Stimulated activated naive CD8-positive, alpha-beta T cell treated with anti-CD3 and anti-CD28 coated beads, Interleukin-15, amount 100 ng/mL, for 72 hours (primary cell): ENCODE measurements at places on chromosomes 1 and 21.

DNA sequence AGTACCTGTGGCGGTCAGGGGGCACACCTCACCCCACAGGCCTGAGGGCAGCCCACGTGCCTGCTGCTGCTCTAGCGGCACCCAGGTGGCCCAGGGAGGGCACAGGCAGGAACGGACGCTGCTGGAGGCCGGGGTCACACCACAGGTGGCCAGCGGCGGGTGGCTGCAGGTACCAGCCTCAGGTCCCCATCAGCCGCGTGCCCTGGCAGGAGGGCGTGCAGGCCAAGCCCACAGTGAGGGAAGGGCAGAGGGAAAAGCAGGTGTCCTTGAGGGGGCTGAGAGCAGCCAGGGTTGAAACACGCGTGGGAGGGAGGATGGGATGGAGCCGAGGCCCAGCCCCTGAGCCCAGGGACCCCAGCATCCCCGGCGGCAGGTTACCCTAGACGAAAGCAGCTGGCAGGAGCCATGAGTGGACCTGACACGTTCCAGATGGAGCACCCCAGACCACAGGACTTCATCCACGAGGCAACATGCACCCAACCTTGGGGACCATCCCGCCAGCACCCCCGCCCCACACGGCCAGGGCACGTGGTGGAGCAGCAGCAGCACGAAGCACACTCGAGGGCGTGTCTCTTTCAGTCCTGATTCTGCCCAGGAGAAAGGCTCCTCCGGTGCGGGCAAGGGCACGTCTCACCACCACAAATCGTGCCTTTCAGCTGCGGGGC, 3.7 kb downstream of the SLC19A1 start:
- no peak for DNase-seq

- DNase-seq, result no peak
Observed at GRCh38 chr1:105664495-105664894, 1392.0 kb upstream of the PRMT6 start.

DNA sequence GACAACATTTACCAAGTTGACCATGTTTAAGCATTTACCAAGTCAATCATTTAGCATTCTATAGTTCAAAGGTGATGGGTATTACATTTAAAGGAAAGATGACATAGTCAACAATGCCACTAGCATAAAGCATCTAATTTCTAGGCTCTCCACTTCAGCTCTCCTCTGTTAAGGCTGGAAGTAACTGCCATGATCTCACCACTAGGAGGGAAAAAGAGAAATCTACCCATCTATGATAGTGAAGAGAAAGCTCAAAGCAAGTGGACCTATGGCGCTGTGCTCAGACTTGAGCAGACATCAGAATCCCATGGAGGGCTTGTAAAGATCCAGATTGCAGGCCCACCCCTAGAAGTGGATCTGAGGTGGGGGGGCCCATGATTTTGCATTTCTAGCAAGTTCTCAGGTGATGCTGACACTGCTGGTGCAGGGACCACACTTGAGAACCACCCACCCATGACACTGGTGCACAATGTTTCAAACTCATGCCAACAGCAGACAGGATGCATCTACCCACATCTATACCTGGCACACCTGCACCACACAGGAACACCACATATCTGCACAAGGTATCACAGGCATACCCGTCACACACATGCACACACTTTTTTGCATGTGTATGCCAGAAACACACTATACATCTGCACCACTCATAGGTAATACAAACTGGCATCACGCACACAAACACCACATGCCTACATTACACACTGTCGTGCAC, 392.9 kb upstream of the RUNX1 start:
- DNase-seq, result no peak

DNA sequence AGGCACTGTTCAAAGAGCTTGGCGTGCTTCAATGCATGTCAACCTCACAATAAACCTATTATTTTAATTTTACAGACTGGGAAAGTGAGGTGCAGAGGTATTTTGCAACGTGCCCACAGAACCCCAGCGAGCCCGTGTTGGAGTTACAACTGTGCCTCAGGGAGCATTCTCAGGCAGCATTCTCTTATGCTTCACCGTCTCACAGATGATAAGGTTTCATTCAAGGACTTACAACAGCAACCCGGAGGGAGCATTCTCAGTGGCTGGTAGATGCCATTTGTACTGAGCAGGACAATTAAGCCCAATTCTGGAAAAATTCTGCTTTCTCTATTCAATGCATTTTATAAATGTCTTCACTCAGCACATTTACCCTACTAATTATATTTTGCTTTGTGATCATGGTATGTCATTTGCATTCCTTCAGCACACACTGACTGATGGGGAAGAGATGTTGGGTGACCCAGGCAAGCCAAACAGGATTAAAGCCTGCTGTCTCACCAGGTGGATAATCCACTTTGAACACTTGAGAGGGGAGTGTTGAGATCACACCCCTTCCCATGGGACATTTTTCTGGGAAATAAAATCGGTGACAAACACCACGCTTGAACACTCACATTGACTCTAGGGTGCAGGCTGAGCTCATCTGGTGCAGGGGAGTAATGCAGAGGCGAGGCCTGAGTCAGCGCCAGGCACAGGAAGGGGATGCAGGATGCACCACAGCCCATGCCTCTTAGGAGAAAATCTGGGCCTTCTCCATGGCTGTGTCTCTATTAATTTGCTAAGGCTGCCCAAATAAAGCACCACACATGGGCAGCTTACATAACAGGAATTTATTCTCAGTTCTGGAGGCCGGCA, 113.9 kb downstream of the CLIC6 start:
- DNase-seq, result no peak

- no peak for DNase-seq
Observed at GRCh38 chr1:28985427-28985826, 71.1 kb downstream of the EPB41 start.

DNA sequence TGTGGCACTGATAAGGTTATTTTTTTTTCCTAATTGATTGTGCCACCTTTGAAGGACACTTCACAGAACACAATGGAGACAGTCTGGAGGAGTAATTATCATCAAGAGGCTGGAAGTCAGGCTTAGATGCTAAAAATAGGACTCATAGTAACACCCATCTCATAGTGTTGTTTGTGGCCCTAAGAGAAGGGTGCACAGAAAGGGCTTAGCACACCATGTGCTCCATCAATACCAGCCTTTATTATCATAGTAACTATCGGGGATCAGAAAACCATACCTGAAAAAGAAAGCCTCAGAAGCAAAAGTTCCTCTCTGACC, 11.9 kb downstream of the NIPAL3 start:
- no peak for DNase-seq

GRCh38 chr1:161088587-161089110, 709 bp downstream of the NECTIN4 start:
- no peak for DNase-seq

DNA sequence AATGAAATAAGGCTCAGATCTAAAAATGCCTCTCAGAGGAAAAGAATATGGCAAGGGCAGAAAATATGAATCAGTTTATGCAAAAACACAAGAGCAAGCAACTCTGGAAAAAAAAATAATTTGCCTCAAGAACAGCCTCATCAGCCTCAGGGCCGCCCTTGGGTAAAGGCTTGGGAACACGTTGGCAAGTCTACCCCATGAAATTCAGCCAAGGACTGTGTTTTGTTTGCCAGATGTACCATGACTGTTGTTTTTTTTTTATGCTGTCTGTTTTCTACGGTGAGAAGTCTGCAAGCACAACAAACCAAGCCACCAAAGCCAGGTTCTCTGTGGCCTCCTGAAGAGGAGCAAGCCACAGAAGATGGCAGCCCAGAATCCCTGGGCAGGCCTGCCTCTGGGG, 18.0 kb downstream of the HHIPL2 start:
- DNase-seq, result no peak

GRCh38 chr1:230208619-230209261, 141.7 kb downstream of the GALNT2 start:
- DNase-seq, result peak; percentile 79

DNA sequence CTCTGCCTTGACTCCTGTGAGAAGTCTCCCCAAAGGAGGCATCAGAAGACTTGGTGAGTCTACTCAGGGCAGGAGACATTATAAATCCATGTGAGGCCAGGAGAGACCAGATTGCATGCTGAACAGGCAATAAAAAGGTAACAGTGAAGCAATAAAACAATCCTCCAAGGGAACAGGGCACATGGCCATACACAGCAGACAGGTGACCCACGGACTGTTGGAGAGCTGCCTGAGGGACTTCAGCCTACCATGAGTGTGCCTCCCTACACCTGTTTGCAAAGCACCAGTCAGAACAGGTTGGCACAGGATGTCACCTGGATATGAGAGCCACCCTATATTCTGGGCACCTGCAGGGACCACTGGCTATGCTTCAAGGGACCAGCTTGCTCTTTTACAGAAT, 67.6 kb downstream of the MAB21L3 start:
- DNase-seq, result no peak

DNA sequence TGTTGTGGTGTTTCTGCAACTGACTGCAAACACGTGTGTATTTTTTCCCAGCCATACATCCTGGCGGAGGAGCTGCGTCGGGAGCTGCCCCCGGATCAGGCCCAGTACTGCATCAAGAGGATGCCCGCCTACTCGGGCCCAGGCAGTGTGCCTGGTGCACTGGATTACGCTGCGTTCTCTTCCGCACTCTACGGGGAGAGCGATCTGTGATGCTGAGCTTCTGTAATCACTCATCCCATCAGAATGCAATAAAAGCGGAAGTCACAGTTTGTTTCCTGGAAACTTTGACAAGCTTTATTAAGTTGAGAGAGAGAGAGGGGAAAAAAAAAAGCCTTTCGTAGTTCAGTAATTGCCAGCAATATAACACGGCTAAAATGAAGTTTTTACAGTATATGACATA, 32.7 kb upstream of the MTR start:
- DNase-seq, result no peak
